Stimulated activated CD4-positive, alpha-beta T cell treated with anti-CD3 and anti-CD28 coated beads, Interleukin-4, amount 100 ng/mL, for 24 hours (primary cell): ENCODE measurements at places on chromosomes 1 and 21.

DNA sequence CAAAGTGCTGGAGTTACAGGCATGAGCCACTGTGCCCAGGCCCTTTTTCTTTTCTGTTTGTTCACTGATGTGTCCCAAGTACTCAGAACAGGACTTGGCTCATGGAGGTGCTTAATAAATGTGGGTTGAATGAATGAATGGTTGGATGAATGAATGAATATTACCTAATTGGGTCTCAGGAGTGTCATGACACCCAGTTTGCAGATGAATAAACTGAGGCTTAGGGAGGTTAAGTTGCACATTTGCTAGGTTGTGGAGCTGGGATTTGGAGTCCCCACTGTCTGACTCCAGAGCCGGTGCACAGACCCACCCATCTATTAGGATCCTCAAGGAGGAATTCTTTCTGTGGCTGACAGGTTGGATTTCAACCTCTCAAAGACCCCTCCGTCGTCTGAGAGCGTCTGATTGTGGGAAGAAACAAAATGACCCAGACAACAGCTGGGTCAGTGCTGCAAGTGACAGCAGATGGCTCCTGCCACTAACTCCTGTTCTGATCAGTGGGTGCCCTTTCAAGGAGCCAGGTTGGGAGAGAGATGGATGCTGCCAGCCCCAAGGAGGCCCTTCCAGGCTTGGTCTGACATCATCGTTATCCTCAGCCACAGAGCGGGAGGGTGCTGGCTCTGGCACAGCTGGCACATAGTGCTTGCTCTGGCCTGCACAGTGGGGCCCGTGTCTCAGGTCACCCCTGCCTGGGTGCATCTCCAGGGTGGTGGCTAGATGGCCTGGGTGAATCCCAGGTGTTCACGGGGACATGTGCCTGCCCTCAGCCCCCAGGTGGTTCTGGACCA, 24.2 kb downstream of the ARHGEF10L start:
- DNase-seq: no peak

DNA sequence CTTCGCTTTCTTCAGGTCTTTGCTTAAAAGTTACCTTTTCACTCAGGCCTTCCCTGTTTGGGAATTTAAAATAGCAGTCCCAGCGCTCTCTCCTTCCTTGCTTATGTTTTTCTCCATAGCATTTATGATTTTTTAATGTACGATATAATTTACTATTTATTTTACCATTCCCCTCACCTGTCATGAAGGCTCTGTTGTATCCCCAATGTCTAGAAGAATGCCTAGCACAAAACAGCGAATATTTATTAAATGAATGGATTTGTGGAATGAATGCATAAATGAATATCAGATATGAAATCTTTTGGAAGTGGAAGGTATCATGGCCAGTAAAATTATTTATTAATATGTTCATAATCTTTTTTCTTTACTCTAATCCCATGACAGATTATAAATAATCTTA, 402 bp upstream of the OSBPL9 start:
- no peak for DNase-seq

DNA sequence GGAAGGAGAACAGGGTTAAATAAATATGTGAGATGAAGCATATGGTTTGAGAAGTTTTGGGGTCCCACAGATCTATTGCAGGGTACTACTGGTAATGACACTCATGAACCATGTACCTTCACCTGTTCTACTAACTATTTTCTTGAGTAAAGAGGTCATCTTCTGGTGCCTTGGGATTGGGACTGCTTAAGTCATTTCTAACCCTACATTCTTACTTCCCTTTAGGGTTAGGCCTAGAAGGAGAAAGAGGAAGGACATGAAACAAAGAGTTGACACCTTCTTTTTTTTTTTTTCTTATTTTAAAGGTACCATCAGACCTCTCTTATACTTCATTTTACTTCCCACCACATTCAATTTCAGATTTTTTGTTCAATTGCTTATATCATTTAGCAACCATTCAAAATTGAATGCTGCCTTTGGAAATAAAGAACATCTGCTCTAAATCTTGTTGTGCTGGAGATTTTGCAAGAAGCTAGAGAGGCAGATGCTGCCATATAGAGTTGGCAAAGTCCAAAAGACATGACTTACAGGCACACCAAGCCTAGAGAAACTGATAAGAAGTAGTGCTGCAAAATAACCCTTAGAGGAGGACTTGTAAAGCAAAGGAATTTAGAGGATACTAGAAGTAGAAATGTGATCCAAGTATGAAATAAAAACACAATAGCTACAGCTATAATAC, 374.4 kb upstream of the ST6GALNAC5 start:
- DNase-seq: no peak

DNA sequence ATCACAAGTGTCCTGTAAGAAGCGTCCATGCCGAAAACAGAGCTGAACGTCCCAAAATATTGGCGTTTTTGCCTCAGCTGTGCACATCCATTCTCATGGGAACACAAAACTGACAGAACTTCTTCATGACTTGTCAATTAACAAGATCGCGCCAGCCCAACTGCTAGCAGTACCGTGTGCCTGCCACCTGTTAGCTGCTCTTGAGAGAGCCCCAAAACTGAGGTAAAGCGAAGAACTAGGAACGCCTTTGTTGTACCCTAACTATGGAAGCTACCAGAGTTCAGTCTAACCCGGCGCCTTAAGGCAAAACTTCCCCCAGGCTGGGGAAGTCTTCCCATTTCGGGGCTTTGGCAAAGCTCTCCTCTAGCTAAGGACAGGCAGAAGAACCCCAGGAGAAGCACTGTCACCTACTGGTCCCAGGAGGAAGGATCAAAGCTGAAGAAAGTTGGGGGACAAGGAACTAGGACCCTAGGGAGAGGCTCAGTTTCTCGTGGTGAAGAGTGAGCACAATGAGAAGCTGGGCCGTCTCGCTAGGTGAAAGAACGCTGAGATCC, 719 bp downstream of the EYA3 start:
- peak; percentile 13 for DNase-seq

DNA sequence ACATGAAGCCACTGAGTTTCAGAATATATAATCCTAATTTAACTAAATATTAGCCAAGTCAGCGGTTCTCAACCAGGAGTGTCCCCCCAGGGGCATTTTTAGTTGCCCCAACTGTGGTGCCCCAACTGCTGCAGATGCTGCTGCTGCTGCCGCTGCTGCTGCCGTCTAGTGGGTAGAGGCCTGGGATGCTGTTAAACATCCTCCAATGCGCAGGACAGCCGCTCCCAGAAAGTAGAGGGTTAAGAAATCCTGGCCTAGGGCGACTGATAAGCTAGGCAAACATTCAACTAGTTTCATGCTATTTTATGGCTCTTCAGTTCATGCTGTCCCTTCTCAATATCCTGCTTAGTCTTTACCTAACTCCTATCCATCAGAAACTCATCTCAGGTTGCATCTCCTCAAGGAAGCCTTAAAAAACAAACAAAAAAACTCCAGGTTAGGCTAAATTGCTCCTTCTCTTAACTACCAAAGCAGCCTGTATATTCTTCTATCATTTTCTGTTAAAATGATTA, 9.9 kb upstream of the DCAF6 start:
- DNase-seq: no peak

GRCh38 chr1:198174297-198174696, 17.5 kb downstream of the NEK7 start:
- no peak for DNase-seq

DNA sequence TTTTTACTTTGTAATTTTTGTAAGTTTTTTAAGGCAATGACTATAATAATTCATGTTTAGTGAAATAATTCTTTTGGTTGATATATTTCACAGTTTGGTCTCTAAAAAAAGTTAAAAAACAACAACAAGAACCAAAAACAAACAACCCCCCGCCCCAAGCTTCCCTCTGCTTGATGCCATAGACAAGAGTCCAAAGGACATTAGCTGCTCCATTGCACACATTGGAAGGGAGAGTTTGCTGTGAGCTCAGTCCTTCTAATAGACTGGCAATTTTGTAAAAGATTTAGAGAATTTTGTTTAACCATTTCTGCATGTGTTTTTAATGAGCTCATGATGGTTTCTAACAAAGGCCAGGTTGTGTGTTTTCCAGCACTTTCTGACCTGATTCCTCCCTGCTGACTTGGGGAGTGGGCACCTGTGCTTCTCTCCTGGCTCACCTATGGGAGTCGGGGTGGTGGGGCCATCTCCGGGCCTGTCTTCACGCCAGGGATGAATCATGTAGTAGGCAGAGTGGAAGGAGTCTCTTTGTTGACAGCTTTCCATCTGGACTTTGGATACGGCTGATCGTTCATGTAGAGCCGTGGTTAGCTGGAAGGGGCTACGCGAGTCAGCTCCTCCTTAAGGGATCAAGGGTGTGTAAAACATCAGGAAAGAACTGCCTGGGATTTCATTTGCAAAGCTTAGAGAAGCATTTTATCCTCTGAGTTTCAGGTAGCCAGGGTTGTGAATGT, 14.1 kb downstream of the ZBTB18 start:
- DNase-seq: no peak

DNA sequence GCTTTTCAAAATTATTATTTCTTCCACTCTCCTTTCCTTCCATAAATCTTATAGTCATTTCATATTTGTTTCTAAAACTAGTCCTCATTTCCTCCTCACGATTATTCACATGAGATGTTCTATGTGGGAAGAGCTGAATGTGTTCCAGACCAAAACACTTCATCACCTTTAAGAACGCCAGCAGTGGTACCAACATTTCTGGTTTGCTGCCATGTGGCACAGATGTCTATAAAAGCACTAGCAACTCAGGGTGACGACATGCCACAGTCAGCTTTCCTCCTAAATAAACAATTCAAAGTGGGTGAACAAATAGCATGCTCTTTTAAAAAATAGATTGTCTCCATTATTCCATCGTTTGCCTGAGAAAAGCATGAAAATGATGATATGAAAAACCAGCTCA, 1217.8 kb upstream of the ADGRL2 start:
- DNase-seq: no peak

- no peak for DNase-seq
Measured at GRCh38 chr1:101158424-101158823, 78.4 kb upstream of the S1PR1 start.

DNA sequence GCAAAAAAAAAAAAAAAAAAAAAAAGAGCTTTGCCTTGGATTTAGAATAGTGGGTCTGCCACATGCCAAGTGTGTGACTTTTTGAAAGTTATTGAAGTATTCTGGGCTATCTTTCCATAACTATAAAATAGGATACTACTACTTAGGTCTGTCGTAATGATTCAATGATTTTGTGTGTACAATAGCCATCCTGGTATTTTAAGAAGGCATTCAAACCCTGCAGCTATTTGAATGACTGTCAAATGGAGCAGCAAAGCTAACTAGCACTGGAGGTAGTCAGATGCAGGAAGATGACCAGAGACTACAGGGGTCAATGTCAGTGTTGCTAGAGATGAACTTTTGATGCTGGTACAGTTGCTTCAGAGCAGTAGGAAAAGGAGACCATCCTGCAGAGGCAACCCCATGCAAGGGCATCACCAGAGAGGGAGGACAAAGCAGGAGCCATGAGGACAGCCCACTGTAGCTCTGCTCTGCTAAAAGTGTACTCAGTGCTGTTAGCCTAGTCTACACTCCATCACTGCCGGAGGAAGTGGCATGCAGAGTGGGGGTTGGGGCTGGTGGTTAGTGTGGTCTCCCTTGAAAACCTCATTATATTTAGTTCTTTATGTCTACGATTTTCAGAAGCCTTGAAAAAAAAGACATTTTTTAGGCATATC, 29.0 kb downstream of the DUSP10 start:
- peak; percentile 73 for DNase-seq

GRCh38 chr1:117719004-117719403, 113.2 kb downstream of the TENT5C start:
- DNase-seq: no peak

- DNase-seq: no peak
Measured at GRCh38 chr1:28037946-28038345, 50.5 kb downstream of the EYA3 start.

DNA sequence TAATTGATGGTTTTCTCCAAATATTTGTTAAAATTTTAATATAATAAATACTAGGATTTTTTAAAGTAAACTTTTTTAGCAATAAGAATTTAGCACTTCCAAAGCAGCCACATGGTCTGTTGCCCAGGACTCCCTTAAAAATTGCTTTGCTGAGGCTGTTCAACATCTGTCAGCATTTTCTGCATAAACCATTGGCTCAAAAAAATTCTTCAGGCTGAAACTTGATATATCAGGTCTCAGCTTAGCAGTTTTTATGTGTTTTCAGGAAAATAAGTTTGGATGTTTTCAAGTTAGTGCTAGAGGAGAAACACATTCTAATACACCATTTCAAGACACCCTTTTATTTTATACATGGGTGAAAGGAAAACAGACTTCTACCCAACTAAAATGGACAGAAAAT, 69.1 kb upstream of the C1orf105 start:
- no peak for DNase-seq

- DNase-seq: no peak
Measured at GRCh38 chr1:115295904-115296696, 41.9 kb downstream of the NGF start.

DNA sequence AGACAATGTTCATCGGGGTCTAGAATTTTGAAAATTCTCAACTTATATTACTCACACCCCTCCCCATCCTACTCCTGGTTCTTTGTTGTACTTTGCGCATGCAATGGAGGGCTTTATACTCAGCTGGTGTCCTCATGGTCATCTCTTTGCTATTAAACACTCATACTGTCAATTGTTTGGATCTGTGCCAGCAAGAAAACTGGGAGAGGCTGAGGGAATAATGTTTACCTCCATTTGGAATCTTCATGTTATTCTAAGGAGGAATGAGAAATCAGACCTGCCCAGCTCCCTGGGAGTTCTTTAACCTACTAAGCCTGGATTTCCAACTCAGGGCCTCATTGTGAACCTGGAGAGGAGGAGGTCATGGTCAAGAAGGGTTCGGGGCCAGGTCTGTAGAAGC, 143.9 kb upstream of the DNAH14 start:
- no peak for DNase-seq

DNA sequence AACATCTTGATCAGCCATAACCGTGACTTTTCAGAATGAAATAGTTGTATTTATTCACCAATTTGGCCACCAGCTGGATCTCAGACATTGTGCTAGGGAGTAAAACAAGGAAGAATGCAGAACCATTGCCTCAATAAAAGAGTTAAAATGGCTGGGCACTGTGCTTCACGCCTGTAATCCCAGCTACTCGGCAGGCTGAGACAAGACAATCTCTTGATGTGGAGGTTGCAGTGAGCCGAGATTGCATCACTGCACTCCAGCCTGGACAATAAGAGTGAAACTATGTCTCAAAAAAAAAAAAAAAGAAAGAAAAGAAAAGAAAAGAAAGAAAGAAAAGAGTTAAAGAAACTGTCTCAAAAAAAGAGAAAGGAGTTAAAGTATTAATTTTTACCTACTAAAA, 199.5 kb downstream of the TPR start:
- DNase-seq: no peak
